Activated CD4-positive, alpha-beta memory T cell treated with anti-CD3 and anti-CD28 coated beads for 36 hours (primary cell): ENCODE measurements at places on chromosomes 4 and X. TPM values are rescaled to one million over a fixed set of nuclear protein-coding genes. Genes with fewer than 3 reads are reported as not detected.

Gene UGT2A1
- not detected for total RNA-seq

Gene ARSJ
- total RNA-seq: 0.07 TPM

Gene MAOB
- total RNA-seq: 0.19 TPM

Gene NELFA
- total RNA-seq: 39.5 TPM

Gene ARL9
- not detected for total RNA-seq

Gene PLAC8
- 16.9 TPM for total RNA-seq

Gene SSX2
- not detected for total RNA-seq

Gene PHOX2B
- not detected for total RNA-seq

Gene ENPEP
- total RNA-seq: not detected

Gene ADAMTS3
- not detected for total RNA-seq

Gene ARHGAP36
- total RNA-seq: not detected

Gene XPNPEP2
- 0.80 TPM for total RNA-seq

Gene GPR78
- total RNA-seq: not detected

Gene HSFX3
- not detected for total RNA-seq

Gene CRMP1
- not detected for total RNA-seq

Gene SCML2
- 2.3 TPM for total RNA-seq

Gene GAGE12H
- total RNA-seq: not detected

Gene PLS3
- 0.48 TPM for total RNA-seq

Gene CYBB
- not detected for total RNA-seq

Gene MFAP3L
- 0.70 TPM for total RNA-seq

Gene NDUFA1
- total RNA-seq: 103 TPM

Gene RNF150
- total RNA-seq: not detected

Gene GDPD2
- total RNA-seq: not detected

Gene ODAPH
- 0.27 TPM for total RNA-seq

Gene SUPT20HL1
- not detected for total RNA-seq
